ENCODE measurements at places on chromosomes 4 and X.
A peak's percentile ranks its signal among the peaks of the same experiment; 100 is the strongest.

DNA sequence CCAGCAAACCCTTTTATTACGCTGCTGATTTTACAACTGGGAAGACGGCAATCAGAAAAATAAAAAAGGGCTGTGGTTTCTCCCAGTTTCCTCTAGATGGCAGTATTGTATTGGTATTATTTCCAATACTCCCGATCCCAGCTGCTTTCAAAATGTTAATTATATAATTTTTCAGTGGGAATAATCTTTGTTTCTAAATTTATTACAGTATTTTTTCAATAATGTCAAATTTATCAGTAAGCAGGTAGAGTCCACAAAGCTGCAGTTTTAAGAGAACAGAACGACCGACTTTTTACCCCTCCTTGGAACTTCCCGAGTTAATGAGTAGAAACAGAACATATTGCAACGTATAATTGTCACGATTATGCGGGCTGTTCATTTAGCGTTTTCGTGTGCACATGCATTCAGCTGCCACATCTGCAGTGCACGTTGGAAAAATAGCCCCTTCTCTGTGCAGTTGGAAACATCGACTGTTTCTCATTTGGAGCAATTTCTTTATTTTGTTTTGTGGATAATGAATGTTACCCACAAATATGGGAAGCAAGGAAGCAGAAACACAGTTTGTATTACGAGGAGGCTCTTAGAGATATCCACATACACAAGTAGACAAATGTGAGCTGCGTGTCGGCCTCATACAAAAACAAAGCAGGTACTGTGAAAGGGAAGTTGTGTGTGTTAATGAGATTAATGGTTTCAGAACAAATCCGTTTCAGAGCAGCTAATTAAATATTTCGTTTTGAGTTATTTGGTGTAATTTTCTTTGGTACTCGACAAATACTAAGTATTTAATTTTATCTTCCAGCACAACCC lies 188.0 kb downstream of the STIM2 start:
- DNase-seq: peak; percentile 28

DNA sequence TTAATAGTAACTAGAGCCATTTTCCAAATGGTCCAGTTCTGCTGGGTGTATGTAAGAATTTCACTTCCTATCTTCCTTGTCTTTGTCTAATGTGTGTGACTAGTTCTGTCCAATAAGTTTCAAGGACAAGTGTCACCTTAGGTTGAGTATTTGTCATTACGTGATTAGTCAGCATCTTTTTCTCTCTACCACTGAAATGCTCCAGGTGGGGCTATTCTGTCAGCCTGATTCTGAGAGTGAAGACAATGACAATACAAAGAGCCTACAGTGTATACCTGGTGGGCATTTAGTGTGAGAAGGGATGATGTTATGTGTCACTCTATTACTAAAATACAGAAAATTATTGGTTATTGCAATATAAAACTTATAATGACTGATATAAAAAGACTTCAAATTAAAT lies 876.3 kb downstream of the C4orf33 start:
- no peak for DNase-seq

DNA sequence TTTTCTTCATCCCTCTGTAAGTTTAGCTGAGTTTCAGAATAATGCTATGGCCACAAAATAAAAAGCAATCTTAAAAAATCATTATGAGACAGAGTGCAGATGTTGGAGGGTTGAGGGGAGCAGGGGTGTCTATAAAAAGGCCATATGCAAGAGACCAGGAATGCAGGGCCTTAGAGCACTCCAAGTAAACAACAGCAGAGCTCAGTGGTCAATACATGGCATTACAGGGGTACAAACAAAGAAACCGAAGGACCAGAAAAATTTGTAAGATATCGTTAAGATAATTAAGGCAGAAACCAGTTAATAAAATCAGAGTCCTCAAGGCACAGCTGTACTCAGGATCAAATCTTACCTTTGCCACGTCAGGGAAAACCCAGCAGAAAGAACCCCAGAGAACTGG lies 28.4 kb upstream of the NDST3 start:
- no peak for DNase-seq

- DNase-seq: no peak
These were observed at the start of gene UNC5C for GRCh38 chr4:95548738-95549245. Gene UNC5C, minus strand, starts transcription at chr4:95548973.

DNA sequence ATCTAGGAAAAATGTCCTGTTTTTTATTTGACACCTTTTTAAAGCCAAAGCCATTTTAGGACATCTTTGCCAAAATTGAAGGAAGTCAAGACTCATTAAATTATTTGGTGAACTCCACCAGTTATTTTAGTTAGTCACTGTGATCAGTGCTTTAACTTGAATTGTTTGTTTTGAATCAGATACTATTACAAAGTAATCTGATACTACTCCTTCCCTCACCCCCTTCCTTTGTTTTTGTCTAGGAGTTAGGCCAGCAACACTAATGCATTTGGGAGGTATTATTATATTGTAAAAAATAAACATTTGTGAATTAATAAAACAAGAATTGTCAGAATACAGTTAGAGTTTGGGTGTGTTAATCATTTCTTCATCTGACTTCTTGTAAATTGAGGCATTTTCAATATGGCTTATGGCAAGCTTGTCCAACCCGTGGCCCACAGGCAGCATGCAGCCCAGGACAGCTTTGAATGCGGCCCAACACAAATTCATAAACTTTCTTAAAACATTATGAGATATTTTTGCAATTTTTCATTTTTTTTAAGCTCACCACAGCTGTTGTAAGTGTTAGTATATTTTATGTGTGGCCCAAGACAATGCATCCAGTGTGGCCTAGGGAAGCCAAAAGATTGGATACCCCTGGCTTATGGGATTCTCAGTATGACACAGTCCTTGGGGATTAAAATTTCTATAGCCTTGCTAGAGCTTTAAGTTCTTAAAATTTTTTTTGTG lies 182.2 kb downstream of the BMPR1B start:
- DNase-seq: no peak

- DNase-seq: no peak
These were observed 364.2 kb downstream of the BMPR1B start for GRCh38 chr4:95122001-95122400.

DNA sequence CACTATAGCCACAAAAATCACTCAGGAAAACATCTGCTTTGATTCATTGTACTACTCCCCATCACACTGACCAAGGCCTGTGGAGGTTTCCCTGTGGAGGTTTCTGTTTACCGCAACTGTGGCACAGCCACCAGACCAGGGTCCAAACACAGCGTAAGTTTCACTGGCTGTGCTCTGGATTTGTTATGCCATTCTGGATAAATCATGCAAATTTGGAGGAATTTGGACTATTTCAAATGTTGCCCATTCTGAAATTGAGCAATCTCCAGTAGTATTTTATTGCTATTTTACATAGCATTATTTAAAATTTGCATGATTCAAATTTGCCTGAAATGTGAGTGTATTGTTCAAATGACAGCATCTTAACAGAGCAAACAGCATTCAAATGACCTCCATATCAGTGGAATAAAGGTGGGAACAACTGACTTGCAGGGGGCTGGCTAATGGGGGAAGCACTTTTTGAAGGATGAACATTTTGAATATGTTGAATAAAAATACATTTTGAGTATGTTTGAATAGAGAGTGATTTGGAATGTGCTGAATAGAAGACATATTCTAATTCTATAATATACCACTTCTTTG lies 66.1 kb upstream of the ACSL1 start:
- no peak for DNase-seq
